ENCODE measurements at places on chromosomes 2 and 18. TPM values are rescaled to one million over a fixed set of nuclear protein-coding genes. Genes with fewer than 3 reads are reported as not detected.

The REG1B gene
- not detected for total RNA-seq

The INSIG2 gene
- 10.9 TPM for total RNA-seq

GRCh38 chr18:45026162-45026561, 345.5 kb downstream of the SETBP1 start:
- no peak for DNase-seq

DNA sequence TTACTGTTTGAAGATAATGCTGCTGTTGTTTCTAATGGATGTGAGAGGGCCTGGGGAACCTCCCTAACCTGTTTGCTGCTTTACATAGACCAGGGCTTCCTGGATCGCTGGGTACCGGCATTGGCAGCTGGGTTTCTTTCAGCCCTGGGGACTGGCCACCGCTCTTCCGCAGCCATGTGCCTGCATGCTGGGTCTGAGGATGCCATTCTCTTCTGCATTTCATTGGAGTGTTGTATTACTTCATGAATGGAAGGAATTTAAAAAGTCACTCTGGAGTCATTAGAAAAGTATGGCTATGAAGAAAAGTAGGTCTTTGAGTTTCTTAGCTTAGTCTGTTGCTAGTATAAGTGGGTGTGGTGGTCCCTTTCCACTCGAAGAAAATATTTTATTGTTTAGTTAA, 107.3 kb upstream of the MGAT5 start:
- no peak for DNase-seq

GRCh38 chr2:123179526-123179925, 845.6 kb upstream of the CNTNAP5 start:
- DNase-seq, result peak; percentile 51

DNA sequence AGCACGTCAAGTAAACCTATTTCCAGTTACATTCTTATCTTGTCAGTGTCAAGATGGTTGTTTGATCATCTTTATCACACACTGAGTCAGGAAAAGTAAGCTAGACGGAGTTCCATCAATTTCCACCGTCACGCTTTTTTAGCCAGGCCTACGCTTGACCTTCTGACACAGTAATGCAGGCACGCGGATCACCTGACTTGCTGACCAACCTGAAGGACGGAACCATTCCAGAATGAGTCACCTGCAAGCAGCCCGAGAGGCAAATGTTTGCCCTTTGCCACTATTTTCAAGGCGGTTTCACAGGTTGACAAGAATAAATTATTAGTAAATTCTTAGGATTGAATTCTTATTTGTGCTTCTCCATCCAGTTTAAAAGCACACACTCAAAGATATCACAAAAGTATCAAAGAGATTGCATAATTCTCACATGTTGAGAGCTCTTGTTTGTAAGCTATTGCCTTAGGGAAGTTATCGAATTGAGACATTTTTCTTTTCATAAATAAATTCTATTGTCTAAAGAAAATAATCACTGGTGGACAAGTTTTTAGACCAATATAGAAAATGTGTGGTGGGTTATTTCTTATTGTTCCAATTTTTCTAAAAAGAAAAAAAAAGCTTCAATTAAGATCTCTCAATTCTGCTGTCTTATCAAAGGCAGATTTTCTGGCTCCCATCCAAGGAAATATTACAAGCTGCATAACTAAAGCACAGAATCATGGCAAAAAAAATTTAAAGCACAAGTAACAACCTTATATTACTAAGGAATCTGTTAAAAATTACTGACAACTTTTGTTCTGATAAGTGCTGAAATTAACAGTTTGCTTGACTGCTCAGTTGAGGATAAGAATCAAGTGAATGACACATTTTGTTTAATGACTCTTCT, 31.9 kb downstream of the UXS1 start:
- DNase-seq, result no peak

The RIT2 gene
- 0.36 TPM for total RNA-seq

DNA sequence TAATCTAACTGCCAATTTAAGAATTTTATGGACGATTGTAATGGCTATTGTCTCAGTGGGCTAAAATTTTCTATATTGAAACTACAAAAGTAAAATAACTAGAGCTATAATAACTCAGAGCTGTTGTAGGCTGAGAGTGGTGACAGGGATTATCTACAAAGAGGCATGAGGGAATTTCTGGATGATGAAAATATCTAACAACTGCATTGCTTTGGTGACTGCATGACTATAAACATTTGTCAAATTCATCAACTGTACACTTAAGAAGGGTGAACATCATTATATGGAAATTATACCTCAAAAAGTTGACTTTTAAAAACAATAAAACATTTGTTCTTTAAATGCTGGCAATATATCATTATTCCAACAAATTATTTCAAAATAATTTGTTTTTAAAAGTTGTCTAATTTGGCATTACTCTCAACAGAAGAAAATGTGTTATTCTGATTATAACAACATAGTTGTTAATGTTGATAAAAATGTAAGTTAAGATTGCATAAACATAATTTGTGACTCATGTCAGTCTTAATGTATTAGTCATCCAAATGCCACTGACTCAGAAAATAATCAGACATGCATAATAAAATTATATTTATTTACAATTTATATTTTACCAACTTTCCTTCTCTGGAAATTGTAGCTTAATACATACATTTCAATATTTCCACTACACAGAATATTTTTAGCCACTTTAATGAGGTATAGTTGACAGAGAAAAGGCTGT, 865.1 kb upstream of the VRK2 start:
- DNase-seq, result no peak

GRCh38 chr2:22027345-22028005, 903.7 kb downstream of the TDRD15 start:
- no peak for DNase-seq

DNA sequence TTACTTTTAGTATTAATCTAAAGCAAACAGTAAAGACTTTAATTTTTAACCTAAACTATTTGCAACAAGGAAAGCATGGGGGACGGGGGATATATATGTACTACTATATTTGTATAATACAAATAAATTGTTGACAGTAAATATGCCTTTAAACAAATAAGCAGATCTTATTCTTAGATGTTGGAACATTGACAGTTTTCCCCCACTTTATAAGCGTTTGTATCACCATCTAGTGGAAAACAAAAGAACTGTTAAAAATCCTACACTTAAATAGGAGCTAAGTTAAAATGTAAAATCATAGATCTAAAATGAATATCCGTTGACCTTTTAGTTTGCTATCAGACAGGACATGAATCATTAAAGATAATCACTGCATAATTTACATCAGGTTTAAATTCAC, 50.0 kb downstream of the RBBP8 start:
- no peak for DNase-seq

- DNase-seq, result no peak
These were observed 72.9 kb downstream of the PTRHD1 start for GRCh38 chr2:24720310-24720709.

The CXCR1 gene
- total RNA-seq, result not detected

DNA sequence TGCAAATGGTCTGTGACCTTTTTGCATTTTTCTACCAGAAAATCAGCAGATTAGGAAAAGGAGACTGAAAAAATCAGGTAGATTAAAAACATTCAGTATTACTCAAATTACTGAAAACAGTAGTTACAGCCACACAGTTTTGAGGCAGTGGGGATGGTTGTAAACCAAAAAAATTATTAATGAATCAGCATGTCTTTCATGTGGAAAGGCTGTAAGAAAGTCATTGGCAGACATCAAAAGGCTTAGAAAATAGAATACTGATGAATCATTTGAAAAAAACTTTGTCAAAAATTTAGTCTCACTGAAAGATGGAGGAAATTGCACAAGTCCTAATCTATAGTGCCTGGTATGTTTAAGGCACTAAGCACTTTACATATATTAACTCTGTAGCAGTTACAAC, 133.9 kb upstream of the GCFC2 start:
- DNase-seq, result no peak

The PARD3B gene
- total RNA-seq, result 3.1 TPM

- no peak for DNase-seq
These were observed 825.8 kb downstream of the DCC start for GRCh38 chr18:53165770-53166169.

- no peak for DNase-seq
These were observed 123.8 kb downstream of the KCTD1 start for GRCh38 chr18:26424428-26425147.

The MBP gene
- 19.0 TPM for total RNA-seq

All from endodermal cell (in vitro differentiated cells).